ENCODE measurements at places on chromosomes 2 and 18.

GRCh38 chr2:28332696-28333095 is 60.0 kb upstream of the FOSL2 start:
- DNase-seq = no peak

DNA sequence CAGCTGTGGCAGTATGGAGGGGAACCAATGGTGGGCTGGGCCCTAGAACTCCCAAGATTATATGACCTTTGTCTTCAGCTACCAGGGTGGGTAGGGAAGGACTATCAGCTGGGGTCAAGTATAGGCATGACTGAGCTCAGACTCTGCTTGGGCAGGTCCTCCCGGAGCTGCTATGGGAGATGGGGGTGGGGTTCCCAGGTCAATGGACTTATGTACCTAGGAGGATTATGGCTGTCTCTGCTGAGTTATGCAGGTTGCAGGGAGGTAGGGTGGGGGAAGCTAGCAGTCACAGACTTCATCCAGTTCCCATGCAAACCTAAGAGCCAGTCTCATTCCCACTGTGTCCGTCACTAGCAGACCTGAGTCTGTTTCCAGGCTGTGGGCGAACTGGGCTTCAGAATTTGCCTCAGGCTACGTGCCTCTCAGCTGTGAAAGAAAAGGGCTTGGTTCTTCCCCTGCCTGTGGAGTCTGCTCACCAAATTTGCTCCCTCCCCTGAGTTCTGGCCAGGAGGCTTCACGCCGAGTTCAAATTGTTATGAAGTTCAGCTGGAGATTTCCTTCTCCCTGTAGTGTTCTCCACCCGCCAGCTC is 985.8 kb upstream of the NRXN1 start:
- no peak for DNase-seq

DNA sequence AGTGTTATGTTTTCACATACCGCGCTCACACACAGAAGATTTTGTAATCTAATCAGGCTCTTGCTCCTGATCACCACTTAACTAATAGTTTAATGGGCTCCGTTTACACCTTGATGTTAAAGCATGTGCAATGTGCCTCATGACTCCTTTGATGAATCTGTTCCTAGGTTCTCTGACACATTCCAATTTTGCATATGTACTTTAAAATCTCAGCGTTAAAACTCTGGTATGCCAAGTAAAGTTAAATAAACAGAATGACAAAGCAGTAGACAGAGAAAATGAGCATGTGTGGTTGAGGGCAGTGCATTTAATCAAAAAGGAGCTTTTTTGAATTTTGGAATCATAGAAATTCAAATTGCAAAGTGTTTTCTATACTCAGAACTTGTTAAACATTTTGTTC is 96.4 kb downstream of the TCF4 start:
- no peak for DNase-seq

GRCh38 chr18:27528925-27529521 is 343.9 kb upstream of the CHST9 start:
- no peak for DNase-seq

- no peak for DNase-seq
Observed at GRCh38 chr2:11876436-11876835, 130.0 kb downstream of the LPIN1 start.

DNA sequence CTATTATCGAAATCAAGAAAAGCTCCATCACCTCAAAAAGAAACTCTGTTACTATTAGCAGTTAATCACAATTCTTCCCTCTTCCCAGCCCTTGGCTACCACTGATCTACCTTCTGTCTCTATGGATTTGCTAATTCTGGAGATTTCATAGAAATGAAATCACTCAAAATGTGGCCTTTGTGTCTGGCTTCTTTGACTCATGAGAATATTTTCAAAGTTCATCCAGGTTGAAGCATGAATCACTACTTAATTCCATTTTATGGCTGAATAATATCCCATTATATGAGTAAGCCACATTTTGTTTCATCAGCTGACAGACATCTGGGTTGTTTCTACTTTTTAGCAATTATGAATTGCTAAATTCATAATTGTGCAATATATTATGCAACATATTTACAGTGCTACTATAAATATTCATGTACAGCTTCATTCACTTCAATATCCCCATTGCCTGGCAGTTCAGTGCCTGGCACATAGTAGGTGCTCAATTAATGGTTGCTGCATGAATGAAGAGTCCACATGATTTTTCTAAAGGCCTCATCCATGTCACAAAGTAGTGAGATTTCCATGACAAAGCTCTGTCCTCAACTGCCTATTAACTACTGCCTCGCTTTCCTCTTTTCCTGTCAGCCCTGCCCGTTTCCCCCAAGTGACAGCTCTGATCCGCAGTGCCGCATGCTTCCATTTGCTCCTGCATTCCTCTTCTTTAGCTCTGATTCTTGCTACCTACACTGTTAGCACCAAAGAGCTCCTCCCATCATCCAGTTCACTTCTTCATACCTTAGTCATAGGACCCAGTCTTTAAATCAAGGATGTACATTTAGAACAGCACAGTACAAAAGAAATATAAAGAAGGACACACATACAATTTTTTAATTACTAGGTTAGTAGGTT is 32.8 kb downstream of the CCDC93 start:
- no peak for DNase-seq

GRCh38 chr2:98463081-98463481 is 18.4 kb downstream of the INPP4A start:
- no peak for DNase-seq

GRCh38 chr2:216745453-216745852 is 50.1 kb upstream of the IGFBP5 start:
- DNase-seq = no peak

DNA sequence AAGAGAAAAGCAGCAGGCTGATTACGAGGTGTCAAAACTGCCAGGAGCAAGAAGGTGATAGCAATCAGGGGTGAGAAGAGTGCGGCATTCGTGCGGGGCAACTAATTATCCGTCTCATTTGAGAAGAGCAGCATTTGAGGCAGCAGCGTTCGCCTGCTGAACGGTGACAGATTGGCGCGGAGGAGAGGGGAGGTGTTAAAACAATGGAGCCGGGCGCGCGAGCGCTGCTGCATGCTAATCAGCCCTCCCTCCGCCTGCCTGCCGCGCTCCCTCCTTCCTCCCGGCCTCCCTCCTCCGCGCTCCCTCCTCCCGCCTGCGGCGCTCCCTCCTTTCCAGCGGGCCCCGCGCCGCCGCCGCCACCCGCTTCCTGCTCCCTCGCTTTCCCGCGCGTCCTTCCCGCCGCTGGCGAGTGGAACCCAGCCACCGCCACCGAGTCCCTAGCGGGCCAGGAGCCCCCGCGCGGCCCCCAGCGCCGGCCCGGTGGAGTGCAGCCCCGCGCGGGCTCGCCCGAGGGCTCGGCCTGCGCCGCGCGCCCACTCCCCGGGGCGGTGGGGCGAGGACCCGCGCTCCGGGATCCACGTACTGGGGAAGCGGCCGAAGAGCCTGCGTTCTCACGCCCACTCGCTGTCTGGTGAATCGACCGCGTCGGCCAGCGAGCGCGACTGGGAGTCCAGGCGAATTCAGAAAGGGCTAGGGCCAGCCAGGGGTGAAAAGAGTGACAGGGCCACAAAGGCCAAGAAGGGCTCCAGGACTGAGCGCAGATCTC is 69.5 kb upstream of the PSMD14 start:
- DNase-seq = peak; percentile 65

DNA sequence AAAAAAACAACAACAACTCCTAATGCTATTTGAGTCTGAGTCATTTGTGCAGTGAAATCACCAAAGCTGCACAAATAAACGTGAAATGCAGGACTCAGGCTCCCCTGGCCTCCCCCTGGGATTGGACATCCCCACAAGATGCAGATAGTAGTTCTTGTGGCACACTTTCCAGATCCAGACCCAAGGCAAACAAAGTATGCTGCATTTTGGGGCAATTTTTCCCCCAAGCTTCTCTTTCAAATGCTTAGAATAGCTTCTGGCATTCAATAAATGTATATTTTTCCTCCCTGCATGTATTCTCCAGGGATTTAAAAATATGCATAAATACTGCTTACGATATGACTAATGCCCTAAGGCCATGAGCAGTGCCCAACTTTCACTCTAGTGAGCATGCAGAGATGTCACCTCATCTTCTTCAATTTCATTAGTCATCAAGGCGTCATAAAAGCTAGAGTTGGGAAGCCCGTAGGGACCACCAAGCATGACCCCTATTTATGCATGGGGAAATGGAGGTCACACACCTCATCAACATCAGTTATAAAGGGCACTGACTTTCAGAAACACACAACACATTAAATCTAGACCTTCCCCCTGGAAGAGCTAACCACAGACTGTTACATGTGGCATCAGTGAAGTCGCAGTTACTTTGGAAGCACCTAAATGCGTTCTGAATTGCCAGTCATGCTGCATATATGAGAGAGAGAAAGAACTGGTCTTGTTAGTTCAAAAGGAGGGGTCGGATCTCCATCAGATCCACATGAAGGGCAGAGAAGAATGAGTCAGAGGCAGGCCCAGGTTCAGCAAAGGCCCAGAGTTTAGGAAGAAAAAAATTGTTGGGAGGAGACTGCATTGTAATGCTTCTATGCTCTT is 374.1 kb downstream of the LPIN1 start:
- no peak for DNase-seq

DNA sequence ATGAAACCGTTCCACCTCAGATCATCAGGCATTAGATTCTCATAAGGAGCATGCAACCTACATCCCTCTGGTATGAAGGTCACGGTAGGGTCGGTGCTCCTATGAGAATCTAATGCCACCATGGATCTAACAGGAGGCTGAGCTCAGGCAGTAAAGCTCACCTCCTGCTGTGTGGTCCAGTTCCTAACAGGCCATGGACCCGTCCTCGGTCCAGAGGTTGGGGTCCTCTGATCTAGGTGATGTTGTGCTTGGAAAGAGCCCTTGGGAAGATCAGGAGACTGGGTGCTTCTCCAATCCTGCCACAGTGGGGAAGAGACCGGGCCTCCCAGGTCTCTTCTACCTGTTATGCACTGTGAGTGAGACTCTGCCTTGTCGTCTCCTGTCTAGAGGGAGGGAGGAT is 104.6 kb downstream of the ACKR3 start:
- no peak for DNase-seq

- DNase-seq = no peak
Observed at GRCh38 chr2:202044777-202045176, 11.1 kb downstream of the FZD7 start.

GRCh38 chr18:24054130-24054529 is 39.6 kb downstream of the TTC39C start:
- peak; percentile 44 for DNase-seq

- DNase-seq = no peak
Observed at GRCh38 chr2:47309952-47310800, 92.8 kb upstream of the MSH2 start.

- DNase-seq = no peak
Observed at GRCh38 chr2:5352286-5352685, 339.9 kb upstream of the SOX11 start.

- DNase-seq = no peak
Observed at GRCh38 chr2:37911296-37911873, 13.7 kb upstream of the RMDN2 start.

DNA sequence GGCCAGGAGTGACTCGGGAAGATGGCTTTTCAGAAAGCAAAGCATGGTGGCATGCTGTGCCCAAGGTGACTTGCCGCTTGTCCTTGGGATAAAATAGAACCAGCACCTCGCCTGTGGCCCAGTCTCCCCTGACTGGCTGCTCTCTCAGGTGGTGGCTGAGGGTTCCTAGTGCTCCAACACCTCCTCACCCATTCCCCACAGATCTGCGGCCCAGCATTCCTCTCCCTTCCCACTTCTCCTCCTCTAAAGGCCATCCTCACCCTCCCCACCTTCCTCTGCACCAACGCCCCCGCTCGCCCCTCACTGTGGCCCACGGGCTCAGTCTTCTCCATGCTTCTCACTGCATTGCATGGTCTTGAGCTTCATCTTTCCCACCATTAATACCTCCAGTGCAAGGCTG is 132.4 kb downstream of the PXDN start:
- no peak for DNase-seq

DNA sequence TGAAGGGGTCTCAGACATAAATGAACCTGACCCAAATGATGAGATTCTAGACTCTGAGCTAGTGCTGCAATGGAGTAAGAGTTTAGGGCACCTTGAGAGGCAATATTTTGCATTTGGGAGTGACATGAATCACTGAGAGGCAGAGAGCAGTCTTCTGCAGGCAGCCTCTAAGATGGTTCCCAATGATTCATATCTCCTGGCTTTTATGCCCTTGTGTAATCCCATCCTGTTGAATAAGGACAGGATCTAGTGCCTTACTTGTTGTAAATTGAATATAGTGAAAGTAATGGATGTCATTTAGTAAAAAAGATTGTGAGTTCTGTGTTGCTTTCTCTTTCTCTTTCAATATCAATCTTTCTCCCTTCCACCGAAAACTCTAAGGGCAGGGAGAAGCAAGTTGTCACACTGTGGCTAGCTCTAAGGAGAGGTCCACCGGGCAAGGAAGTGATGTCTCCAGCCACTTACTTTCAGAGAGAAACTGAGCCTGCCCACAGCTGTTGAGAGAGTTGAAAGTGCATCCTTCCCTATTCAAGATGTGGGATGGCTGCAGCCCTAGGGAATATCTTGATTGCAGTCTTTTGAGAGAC is 144.7 kb downstream of the TRIB2 start:
- DNase-seq = no peak

DNA sequence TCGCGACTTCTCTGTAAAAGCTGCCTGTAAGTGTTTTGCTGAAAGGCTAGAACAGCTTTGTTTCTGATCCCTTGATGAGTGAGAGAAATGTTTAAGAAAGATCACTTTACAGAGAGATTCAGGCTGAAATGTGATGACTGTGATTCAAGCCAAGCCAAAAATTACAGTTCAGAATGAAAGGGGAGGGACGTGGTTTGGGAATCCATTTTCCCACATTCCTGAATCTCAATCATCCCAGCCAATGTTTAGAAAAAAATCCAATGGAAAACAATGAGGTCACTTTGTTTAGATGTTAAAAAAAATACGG is 416.7 kb downstream of the ARHGAP15 start:
- no peak for DNase-seq

GRCh38 chr18:43596105-43596712 is 318.9 kb upstream of the SYT4 start:
- DNase-seq = no peak

- DNase-seq = no peak
Observed at GRCh38 chr2:172097557-172098131, 5.1 kb downstream of the DLX2 start.

DNA sequence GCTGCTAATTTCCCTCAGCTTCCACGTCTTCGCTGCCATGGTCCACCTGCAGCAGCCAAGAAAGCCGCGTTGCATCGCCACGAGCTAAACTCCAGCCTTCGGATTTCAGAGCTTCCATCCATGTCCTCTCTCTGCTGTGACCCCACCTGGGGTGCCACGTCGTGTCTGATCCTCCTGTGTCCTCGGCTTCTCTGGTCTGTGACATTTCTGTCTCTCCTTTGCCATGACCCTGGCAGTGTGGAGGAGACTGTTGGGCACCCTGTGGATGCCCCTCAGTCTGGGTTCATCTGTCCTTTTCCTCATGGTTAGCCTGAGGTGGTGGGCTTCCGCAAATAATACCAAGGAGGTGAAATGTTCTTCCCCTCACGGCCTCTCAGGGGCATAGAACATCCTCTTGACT is 106.8 kb downstream of the RTP5 start:
- DNase-seq = no peak

DNA sequence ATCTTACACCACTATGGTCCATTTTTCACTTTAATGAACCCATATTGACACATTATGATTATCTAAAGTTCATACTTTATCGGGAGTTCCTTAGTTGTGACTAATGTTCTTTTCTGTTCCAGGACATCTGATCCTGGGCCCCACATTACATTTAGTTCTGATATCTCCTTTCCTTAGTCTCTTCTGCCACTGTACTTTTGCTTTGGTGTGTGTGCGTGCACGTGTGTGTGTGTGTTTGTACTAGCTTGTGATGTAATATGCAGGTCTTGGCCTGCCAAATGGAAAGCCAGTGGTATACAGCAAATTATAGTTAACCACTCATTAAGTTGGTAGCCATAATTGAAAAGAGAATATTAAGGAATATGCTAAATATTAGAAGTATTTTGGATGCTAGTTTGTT is 88.0 kb downstream of the CDC42EP3 start:
- no peak for DNase-seq

All from stimulated activated naive CD8-positive, alpha-beta T cell treated with anti-CD3 and anti-CD28 coated beads, Interleukin-15, Interleukin-2, amounts not matched to agents 100 U/mL and 50 U/mL, for 24 hours (primary cell).